ENCODE measurements at places on chromosomes 5 and 9.

DNA sequence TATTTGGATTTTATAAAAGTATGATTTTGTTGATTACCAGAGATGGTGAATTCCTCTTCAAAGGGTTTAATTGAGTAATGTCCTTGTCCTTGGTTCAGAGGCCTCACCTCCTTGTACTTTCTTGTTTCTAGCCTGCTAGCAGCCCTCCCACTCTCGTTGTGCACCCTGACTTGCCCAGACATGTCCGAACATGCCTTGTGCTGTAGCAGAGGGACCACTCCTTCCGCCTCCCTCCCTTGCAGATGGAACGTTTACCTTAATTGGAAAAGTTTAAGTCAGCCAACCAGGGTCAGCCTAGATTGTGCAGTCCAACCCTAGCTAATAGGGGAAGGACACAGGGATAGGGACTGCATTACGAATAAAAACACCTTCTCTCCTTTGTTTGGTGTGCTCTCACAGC lies 406.9 kb upstream of the NMUR2 start:
- DNase-seq = no peak

- DNase-seq = no peak
Measured at GRCh38 chr5:34061993-34062392, 19.0 kb upstream of the C1QTNF3 start.

DNA sequence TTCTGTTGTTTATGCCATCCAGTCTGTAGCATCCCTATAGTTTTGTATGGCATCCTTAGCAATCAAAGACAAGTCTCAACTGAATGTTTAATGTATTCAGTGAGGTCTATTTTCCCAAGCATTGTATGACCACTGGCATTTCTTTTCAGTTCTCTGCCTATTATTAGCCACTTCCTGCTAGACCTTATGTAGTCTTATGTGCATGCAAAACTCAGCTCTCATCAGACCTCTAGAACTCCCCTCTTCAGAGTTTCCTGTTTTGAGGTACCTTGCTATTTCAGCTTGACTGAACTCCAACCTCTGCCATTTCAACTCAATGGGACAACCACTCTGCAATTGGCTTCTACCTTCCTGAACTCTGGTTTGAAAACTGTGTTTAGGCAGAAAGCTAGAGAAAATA lies 113.2 kb downstream of the SLC25A46 start:
- DNase-seq = no peak

- DNase-seq = no peak
Measured at GRCh38 chr9:127050591-127051001, 71.8 kb downstream of the ANGPTL2 start.

DNA sequence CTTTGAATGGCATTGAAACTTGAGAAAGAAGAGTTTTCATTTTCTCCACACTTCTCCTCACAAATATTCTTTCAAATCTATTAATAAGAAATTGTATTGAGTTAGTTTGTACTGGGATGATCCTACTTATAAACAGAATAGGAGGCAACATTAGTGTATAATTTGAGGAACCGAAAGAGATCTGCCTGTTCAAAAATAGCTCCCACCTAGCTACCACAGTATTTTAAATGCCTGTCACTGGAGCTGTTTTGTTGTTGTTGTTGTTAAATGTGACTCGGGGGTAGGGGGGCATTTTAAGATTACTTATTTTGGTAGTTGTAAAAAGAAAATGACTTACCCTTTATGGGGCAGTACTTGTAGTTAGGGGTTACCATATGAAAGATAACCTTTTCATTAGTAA lies 20.1 kb upstream of the HAPLN1 start:
- DNase-seq = no peak

DNA sequence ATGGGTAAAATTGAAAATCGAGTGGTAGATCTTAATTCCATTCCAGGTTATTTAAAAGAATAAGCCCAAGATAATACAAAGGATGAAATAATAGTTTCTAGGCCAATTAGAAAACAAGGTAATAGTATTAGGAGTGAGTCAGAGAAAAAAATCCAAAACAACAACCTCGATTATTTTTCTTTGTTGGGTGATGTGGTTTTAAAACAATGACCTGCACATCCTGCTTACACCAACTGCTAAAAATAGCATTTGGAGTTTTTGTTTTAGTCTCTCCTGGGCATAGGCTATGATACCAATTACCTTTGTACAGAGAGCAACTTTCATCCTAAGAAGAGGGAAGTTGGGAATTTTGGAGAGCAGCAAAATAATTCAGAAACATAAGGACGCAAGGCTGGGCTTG lies 101.7 kb upstream of the MYO10 start:
- no peak for DNase-seq

- DNase-seq = no peak
Measured at GRCh38 chr5:168015506-168015905, 275.9 kb upstream of the WWC1 start.

GRCh38 chr5:92741906-92742305 lies 839.1 kb downstream of the NR2F1-AS1 start:
- no peak for DNase-seq

DNA sequence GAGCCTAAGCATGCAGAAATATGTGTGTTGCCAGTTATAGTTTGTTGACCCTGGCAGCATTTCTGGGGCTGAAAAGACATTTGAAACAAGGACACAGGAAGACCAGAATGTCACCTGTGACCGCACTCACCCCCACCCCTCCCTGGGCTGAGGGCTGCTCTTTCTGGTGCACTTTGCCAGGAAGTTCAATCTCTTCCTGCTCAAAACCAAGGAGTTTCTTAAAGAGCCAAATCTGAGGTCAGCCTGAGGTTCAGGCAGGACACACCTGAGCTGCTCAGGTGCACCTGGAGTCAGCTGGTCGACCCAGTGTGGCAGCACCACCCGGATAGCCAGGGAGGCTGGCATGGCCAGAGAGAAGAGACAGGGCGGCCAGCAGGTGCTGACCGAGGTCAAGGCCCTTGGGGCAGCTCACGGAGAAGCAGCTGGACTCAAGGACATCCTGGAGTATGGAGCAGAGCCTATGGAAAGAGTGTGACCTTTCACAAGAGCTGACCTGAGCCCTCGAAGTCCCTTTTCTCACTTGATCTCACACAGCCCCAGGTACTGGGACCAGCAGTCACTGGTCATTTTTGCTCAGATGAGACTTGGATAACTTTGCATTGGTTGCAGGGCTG lies 376.9 kb upstream of the IRX4 start:
- DNase-seq = no peak

DNA sequence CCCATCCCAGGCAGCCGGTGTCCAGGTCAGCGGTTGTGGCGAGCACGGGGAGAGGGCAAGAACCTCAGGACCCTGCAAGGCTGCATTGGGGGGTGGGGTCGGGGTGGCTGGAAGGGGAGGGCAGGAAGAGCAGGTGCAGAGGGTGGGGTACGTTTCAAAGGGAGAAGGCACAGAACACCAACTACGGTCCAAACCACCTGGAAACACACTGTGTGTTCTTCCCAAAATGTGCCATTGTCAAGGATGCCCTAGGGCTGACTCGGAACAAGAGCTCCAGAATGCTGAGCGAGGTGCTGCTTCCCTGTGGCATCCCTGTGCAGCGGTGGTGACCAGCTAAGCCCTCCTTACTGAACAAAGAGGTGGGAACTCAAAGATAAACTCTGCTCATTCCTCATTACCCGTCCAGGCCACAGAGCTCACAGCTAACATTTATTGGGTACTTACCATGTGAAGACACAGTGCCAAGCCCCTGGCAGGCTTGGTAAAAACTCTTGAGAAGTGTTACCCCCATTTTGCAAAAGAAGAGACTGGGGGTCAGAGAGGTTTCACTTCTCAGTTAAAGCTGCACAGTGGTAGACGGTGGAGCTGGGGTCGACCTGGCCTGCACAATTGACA lies 153.8 kb downstream of the COL23A1 start:
- no peak for DNase-seq

- DNase-seq = no peak
Measured at GRCh38 chr5:173093606-173094005, 37.5 kb downstream of the CREBRF start.

DNA sequence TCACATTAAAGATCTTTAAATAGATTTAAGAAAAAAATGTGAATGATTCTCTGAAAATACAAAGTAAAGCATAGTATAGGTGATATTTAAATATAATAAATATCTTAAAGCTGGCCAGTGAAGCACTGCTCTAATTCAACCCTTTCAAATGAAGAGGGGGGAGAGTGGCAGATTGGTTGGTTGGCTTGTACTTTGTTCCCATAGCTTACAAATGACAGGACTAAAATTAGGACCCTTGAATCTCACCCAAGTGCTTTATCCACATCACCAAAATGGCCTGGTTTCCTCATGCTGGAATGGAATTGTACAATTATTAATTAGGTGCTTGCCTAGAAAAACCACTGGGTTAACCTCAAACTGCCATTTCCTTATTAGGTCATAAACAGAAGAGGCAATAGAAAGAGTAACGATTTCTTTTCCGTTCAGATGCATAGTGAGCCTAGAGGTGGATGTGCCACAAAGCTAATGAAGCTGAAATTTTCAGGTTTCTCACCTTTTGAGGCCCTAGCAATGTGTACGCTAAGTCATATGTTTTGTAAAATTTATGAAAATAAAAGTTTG lies 354.5 kb upstream of the CDH6 start:
- DNase-seq = no peak

DNA sequence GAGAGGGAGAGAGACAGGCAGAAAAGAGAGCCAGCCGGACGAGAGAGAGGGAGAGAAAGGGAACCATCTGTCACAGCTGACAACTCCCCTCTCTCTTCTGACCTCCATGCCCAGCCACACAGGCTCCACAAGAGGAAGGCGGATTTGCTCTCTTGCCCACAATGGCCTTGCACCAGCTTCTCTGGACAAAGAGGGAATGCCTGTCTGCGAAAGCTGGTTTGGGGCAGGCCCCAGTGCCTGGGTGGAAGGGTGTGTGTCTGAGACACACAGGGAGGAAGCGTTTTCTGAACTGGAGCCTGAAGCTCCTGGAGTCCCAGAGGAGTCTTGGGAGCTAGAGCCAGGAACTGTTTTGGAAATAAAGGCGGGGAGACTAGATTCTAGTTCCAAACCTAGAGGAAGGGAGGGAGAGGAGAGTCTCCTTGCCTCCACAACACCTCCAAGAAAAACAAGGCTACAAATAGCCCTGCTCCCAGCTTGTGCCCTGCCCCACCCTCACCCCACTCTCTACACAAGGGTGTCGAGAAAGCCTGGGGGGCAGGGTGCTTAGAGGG lies 12.5 kb downstream of the C1QTNF2 start:
- no peak for DNase-seq

- no peak for DNase-seq
Measured at GRCh38 chr9:134534661-134535080, 106.9 kb upstream of the COL5A1 start.

- DNase-seq = no peak
Measured at GRCh38 chr9:34332076-34332964, 3.0 kb downstream of the NUDT2 start.

DNA sequence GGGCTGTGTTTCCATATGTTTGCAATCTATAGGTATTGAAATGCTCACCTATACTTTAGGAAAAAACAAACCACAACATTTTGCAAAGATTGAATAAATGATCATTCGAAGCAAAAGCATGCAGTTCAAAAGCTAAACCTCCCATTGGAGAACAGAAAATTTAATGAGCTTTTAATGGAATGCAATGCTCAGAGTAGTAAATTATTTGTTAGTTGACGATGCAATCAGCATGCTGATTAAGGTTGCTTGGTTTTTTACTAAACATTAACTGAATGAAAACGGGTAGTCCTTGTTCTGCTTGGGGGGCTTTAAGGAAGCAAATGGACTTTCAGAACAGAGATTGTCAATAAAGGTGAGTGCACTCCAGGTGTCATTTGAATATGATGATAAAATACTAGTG lies 123.3 kb upstream of the TMEM161B start:
- no peak for DNase-seq

DNA sequence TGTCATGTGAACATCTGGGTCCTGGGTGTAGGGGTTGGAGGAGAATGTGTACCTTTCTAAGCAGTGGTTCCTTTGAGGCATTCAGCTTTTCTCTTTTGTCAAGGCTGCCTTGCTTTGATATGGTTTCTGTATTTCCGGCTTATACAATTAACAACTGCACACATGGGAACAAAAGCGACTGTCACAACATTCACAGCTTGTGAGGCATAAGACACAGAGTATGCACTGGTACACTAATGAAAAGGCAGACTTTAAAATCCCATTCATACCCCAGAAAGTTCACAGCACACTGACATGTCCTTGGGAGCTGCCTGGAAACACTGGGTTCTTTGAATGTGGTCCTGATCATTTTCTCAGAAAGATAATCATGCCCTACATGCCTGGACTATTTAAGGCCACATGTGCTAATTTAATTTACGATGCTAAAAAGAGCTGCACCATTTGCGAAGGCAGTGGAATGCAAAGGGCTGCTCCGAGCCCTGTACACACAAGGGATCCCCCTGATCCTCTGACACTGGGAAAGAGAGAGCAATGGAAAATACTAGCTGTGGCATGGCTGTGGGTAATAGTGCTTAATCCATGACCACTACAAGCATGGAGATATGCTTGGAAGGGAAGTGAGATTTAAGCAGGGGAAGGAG lies 131.8 kb downstream of the EFNA5 start:
- DNase-seq = no peak

DNA sequence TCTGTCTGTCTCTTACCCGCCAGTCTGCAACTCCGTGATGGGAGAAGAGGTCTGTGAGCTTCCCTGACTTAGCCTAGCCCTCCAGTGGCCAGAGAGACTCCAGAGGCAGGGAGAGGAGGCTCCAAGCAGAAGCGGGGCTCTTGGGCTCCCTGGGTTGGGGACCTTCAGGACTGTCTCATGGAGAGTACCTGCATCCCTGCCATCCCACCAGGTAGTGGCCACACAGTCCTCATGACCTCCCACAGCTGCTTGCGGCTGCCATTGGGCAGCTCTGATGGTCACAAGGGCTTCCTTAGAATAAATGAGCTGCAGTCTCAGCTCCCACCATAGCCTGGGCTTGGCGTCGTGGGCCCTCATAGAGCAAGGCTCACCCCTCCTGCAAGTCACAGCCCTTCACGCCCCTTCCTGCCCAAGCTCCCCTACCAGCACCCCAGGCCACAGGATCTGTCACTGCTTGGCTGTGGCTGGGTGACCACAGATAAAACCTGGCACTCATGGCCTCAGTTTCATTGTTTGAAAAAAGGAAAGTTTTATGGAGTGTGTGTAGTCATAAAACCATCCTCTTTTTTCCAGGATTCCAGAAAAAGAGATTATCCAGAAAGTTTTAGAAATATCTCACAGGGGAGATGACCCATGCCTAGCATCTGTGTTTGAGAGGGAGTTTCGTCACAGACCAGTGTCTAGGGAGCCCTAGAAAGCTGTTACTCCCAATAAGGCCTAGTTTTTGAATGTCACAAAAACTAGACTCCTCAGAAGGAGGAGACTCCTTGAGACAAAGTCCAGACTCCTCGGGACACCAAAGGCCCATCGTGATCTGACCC lies 48.4 kb downstream of the PPARGC1B start:
- no peak for DNase-seq

DNA sequence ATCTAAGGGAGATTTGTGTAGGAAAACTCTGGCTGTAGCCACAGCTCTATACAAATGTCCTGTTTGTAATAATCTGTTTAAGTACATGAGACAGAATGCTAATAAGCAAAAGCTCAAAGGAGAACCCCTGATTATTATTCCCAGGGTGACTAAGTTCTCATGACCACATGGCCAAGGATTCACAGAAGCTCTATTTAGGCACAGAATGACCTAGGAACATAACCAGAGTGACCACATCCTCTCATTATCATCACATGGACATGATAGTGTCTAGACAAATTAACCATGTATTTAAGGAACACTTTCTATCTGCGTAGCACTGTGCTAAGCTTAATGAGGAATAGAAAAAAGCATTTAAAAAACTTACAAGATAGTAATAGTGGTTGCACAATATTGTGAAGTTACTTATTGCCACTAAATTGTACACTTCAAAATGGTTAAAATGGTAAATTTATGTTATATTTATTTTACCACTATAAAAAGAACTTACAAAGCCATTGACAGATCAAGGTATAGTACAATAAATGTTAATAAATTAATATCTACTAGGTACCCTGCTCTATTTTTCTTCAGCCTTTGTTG lies 56.3 kb downstream of the STX17 start:
- no peak for DNase-seq
